ENCODE measurements at places on chromosomes 5 and 9.

DNA sequence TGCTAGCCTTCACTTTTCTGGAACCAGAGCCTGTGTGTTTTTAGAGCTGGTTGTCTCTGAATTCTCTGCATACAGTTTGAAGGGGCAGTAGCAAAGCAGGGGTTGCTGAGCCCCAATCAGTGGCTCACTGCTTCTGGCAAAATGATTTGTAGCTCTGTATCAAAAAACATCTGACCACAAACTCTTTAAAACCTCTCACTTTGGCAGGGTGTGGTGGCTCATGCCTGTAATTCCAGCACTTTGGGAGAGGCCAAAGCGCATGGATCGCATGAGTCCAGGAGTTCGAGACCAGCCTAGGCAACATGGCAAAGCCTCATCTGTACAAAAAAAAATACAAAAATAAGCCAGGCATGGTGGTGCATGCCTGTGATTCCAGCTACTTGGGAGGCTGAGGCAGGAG lies 28.3 kb upstream of the APC start:
- no peak for DNase-seq

- DNase-seq, result no peak
Measured at GRCh38 chr9:69237702-69238295, 63.7 kb downstream of the TJP2 start.

DNA sequence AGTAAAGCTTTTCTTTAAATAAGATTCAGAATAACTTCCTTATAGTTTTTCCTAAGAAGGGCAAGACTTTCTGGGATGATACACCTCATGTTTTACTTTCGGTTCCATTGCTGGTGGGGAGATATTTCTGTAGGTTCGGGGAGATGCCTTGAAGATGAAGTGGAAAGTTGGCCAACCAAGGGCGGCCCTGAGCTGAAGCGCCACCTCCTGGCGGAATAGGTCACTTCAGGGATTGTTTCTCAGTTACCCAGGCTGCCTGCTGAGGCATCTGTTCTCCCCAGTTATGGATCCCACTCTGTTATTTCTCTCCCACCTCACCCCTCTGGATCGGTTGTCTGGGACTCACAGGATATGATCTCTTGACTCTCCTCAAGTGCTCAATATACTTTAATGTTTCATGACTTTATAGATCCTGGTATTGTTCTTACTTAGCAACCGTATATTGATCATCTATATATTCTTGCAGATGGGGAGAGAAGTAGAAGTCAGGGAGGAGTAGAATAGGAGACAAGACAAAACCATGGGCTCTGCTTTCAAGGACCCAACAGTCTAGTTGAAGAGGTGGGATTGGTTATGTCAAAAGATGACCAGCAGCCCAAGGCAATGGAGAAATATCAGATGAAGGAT lies 23.4 kb downstream of the MEGF10 start:
- peak; percentile 72 for DNase-seq

GRCh38 chr9:8903077-8903476 lies 1103.5 kb upstream of the DMAC1 start:
- DNase-seq, result no peak

- no peak for DNase-seq
Measured at GRCh38 chr9:121404906-121405305, 34.9 kb upstream of the STOM start.

GRCh38 chr9:86487838-86488233 lies 133.6 kb upstream of the TUT7 start:
- no peak for DNase-seq

DNA sequence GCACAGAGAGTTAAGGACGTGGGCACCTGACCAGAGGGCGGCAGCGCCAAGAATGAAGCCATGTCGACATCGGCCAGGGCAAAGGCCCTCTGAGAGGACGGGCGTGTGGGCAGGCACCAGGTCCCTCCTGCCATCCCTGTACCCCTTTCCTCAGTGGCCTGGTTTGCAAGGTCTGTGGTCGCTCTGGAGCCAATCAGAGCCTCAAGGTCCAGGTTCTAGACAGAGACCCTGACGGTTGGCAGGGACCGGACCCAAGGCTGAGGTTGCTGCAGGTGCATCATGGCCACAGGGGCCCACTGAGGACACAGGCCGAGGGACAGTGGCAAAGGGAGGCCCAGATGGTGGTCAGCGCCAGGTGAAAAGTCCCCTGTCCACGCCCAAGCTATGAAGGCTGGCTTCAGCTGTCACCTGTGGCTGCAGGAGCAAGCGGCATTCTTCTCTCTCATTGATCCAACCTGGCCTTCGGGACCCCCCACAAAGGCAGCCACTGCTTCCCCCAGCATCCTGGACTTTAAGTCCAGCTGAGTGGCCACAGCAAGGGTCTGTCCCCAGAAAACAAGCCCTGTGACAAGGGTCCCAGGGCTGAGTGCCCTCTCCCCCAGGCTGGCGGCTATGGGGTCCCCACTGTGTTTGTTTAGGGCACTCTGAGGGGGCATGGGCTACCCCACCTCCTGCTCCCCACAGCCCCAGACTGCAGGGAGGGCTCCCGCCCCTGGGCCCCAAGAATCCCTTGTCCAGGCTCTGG lies 48.9 kb downstream of the VAV2 start:
- no peak for DNase-seq

DNA sequence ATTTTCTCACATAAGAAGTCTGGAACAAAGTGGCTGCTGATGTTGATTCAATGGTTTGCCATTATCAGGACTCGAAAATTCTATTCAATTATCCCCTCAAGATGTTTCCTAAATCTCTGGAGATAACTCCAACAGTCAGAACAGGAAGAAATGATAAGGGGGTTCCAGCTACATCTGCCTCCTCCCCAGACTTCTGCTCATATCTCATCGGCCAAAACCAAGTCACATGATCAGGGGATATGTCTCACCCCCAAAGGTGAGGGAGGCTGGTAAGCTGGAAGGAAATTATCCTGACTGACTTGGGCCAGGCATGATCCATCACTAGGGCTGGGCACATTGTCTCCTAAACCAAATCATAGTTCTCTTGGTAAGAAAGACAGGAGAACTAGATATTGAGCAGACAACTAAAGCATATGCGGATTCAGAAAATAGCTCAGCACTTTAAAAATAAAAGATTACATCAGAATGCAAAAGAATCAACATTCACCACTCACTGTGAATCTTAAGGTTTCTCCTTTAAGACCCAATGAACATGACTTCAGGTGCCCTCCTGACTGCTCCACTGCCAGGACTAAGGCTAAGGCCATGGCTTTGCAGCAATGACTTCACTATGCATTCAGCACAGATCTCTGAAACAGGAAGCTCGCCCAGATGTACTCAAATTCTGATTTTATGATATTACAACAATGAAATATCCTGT lies 306.3 kb downstream of the ENC1 start:
- DNase-seq, result no peak

DNA sequence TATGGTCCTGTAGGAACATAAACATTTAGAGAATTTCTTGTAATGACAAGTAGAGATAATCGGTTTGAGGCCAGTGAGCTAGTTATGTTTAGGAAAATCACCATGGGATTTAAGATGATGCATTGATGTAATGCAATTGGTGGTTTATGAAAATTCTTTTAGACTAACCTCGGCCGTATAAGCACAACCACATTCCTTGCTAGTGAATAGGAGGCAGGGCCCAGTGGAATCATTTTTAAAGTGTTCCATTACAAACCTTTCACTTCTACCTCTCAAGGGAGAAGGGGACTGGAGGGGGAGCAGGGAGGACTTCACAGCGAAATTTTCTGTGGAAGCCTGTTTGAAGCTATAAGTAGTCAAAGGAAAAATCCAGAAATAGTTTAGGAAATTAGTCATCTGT lies 71.8 kb upstream of the NFIL3 start:
- DNase-seq, result no peak

GRCh38 chr5:15791859-15792258 lies 291.9 kb downstream of the FBXL7 start:
- DNase-seq, result no peak

DNA sequence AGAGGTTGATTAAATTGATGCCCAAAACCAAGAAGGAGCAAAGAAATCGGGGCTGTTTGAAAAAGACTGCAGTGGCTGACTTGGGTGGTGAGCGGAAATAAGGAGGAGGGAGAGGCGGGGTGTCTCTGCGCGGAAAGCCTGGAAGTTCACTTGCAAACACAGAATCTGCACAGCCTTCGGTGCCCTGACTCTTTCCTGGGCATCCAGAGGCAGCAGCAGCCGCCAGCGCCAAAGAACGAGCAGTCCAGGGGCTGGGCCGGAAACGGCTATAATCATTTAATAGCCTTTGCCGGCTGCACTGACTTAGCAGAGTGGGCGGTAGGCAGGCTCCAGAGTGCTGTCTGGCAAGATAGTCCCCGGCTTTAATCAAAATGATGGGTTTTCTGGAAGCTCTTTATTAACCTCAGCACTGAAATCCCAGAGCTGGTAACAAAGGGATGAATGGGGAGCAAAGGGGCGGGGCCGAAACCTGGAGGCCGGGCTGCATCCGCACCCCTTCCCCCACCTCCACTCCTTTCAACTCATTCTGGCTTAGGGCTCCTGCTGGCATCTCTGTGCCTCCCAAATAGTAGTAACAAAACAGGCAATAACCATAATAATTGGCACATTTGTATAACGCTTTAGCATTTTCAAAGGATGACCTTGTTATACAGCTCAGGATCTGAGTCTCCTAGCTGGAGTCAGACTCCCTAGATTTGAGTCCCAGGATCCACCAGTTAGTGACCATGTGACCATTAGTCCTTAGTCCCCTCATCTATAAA lies 35.7 kb downstream of the PCDHAC2 start:
- peak; percentile 8 for DNase-seq

- DNase-seq, result no peak
Measured at GRCh38 chr5:146515473-146516150, 378 bp downstream of the GPR151 start.

GRCh38 chr9:122948313-122948712 lies 7.5 kb downstream of the RABGAP1 start:
- no peak for DNase-seq

GRCh38 chr9:133188006-133188842 lies 20.8 kb downstream of the OBP2B start:
- peak; percentile 54 for DNase-seq

DNA sequence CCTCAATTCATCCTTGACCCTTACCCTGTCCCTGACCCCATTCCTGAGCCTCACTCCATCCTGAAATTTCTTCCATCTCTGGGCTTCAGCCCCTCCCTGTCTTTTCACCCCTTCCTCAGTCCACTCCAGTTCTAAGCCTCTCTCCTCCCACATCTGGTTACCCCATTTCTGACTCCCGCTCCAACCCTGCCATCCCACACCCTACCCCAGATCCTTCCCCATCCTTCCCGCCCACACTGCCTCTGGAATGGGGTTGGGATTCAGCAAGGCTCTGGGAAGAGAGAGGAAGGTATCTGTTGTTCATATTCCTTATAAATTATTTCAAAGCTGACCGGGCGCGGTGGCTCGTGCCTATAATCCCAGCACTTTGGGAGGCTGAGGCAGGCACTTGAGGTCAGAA lies 29.9 kb upstream of the MVB12B start:
- no peak for DNase-seq

GRCh38 chr9:94855903-94856302 lies 129.4 kb downstream of the AOPEP start:
- no peak for DNase-seq

DNA sequence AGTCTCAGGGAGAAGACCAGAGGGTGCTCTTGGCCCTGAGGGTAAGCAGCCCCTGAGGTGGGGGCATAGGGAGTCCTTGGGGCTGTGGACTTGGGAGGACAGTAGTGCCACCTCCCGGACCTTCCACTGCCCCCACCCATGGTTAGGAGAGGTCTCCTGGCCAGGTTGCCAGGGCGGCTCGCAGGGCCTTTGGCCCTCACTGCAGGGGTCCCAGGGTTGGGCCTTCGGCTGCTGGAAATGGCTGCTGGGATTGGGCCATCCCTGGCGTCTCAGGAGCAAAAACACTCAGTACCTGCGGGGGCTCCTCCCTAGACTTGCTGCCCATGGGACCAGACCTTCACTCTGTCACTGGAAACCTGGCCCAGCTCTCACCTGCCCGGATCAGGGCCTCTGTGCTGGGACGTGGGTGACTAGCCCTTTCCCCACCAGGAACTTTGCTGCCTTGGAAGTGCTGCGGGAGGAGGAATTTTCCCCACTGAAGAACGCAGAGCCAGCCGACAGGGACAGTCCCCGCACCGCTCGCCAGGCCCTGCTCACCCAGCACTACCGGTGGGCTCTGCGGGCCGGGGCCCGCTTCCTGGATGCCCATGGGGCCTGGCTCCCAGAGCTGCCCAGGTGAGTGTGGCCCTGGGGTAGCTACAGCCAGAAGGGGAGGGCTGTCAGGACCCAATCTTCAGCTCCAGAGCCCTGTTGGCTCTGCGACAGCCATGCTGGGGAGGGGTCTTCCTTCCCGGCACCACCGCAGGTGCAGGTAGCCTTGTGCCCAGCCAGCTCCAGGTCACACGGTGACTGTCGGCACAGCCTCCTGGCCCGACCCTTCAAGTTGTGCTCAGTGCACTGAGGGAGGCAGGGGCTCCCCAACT lies 3.2 kb downstream of the UAP1L1 start:
- DNase-seq, result no peak

DNA sequence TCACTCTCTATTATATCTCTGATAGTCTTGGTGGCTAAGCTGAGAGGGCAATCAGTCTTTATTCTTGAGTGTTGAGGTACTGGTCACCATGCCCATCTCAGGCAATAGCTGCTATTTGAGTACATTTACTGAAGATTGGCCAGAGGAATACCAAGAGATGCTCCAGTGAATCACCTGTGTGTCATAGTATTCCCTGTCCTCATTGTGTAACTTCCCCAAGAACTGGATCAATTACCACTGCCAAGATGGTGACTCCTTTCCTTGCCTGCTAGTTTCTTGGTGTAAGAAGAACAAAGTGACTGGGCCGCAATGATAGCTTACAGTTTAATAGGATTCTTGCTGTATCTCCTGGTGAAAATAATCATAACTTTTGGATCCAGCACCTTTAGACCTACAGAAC lies 418.7 kb upstream of the KIF2A start:
- no peak for DNase-seq

DNA sequence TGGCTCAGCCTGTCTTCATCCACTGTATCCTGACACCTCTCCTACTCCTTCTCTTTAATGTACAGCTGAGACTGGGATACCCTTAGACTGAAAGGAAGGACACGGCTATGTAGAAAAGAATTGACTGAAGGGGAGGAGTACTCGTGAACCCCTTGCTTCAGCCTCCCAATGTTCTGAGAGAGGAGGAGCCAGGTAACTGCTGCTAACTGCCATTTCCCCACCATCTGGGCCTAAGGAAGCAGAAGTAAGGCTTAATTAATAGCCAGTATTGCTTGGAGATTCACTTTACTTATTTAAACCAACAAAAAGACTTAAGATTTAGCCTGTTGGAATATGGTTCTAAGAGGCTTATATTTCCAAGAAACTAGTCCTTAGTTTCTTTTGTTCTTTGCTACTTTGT lies 18.8 kb upstream of the RGS3 start:
- no peak for DNase-seq

DNA sequence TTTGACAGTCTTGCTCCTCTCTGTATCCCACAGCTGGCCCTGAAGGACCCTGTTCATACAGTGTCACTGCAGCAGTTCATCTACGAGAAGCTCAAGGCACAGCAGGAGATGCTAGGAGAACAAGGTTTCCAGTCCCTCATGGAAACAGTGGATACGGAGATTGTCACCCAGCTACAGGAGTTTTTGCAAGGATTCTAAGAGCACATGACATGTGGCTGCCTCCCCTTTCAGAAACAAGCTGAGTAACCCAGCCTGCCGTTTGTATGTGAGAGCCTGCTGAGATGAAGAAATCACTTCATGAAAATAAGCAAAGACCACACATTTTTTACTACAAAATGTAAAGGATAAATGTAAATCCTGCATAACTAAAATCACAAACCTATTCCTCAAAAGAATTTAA lies 48.5 kb downstream of the LRRC70 start:
- no peak for DNase-seq

All from transverse colon (tissue), 4 donors.